ENCODE measurements at places on chromosomes 5 and 9.

- DNase-seq, result no peak
Measured at GRCh38 chr9:134420974-134421432, 94.7 kb downstream of the RXRA start.

DNA sequence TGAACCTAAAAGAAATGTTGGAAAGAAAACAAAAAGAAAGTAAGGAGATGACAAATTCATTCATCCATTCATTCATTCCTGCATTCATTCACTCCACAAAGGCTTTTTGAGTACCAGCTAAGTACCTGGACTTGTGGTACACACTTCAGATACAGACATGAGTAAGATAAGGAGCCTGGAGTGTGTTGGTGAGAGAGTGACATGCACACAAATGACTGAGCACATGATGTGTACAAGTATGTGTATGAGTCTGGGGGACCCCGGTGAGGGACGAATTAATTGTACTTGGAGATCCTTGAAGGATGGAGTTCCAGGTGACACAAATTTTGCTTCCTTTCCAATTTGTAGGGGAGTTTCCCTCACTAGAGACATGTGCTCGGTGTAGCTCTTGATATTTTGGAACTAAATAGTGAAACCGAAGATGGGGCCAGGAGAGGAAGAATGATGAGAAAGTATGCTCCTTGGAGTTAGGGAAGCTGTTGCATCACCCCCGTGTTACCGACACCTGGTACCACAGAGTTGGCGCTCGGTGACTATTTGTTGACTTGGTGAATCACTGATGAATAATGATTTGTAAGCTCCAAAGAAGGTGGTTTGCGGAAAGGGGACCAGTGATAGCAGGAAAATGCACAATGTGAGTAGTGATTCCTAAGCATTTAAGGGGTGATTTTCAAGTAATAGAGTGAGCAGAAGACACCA is 509.8 kb downstream of the CCDC171 start:
- no peak for DNase-seq

DNA sequence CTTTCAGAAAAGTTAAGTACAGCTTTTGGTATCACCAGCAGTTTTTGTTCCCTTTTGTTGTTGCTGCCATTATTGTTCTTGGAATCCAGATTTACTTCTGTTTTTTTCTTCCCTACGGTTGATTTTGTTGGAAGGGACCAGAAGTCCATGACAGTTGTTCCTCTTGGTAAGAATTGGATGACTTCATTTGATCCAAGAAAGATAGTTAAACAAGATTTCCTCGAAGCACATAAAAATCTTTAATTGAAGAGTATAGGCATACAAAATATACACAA is 65.4 kb downstream of the CDC42SE2 start:
- DNase-seq, result no peak

GRCh38 chr5:98314292-98314691 is 459.2 kb upstream of the RGMB start:
- no peak for DNase-seq

DNA sequence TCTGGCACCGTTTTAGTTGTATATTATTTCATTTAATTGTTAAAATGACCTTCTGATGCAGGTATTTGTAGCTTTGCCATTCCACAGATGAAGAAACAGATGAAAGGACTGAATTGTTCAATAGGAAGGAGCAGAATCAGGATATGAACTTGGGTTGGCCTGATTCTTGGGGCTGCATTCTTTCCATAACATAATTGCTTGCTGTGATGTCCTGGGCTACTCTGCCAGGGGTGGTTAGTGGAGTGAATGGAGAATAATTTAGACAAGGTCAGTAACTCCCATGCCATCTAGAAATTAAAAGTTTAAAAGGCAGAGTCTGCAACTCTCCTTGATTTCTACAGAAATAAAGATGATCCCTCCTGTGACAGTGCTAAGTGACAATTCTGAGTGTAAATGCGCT is 15.9 kb downstream of the TLR4 start:
- no peak for DNase-seq

- no peak for DNase-seq
Measured at GRCh38 chr5:95778713-95779436, 43.7 kb downstream of the GLRX start.

GRCh38 chr9:621201-621855 is 220.2 kb upstream of the DMRT1 start:
- no peak for DNase-seq

DNA sequence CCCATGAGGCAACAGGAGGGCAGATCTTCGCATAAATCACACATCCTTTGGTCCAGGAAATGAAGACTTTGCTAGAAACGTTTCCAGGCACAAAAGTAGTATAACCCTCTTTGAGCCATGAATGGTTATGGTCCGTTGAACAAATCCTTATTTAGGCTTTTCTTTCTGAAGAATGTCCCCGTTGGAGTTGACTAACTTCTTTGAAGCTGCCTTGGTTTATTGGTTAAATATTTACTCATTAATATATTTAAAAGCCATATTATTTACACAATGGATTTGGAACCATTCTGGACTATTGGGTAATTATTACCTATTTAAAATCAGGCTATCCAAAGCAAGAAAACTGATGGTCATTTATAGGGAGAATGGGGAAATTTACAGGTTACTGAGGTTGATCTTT is 347.6 kb upstream of the SLC30A5 start:
- DNase-seq, result no peak

GRCh38 chr5:151905557-151905961 is 19.1 kb downstream of the GLRA1 start:
- DNase-seq, result no peak

DNA sequence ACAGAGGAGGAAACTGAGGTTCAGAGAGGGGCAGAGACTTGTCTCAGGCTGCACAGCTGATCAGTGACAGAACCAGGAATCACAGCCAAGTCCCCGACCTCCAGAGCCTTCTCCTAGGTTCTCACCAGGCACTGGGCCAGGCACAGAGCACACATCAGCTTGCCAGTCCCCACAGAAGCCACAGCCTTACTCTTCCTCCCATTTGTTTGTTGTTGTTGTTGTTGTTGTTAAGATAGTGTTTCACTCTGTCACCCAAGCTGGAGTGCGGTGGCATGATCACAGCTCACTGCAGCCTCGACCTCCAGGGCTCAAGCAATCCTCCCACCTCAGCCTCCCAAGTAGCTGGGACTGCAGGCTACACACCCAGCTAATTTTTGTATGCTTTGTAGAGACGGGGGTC is 41.4 kb downstream of the NAIF1 start:
- no peak for DNase-seq

GRCh38 chr9:85276741-85277140 is 465.0 kb downstream of the AGTPBP1 start:
- no peak for DNase-seq

DNA sequence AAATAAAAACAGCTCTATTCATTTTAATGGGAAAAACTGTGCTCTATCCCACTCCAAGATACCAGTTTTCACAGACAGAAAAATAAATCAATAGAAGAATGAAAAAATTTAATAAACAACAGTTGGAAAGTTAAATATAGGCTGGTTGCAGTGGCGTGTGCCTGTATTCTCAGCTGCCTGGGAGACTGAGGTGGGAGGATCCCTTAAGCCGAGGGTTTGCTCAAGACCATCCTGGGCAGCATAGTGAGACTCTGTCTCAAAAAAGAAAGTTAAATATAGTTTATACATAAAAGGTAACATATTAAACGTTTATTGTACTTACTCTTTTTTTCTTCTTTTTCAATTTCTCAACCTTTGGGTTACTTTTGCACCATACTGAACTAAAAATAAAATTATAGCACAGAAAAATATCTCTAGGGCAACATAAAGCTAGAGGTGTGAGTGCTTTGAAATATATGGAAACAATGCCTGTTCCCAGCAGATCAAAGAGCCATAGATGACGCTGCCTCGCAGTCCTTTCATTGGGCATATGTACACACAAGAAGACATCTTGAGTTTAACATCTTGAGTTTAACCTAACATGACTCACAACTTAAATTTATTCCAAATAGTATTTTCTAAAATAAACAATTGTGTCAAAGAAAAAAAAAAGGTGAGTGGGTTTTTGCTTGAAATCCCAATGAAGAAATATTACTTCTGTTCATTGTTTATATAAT is 25.7 kb upstream of the KLF9 start:
- DNase-seq, result no peak

GRCh38 chr5:62312674-62313073 is 6.7 kb downstream of the KIF2A start:
- DNase-seq, result no peak

- DNase-seq, result no peak
Measured at GRCh38 chr9:70079417-70080037, 35.9 kb downstream of the MAMDC2 start.

DNA sequence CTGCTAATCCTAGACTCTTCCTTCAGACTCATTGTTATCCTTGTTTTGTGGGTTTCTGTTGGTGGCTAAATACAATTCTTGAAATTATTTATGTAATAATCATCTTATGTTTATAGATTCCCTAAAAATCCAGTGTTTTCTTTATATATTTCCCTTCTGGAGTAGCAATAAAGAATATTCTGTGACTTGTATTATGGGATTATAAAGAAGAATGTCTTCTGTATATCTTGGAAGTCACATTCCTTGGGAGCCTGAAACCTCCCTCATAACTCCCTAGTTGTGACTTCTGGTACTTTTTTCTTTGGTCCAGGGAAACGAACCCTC is 356.1 kb downstream of the TMEM167A start:
- no peak for DNase-seq
